ENCODE measurements at places on chromosomes 7 and 10.

GRCh38 chr10:4652111-4653010 lies 173.6 kb upstream of the AKR1E2 start:
- DNase-seq = no peak

- no peak for DNase-seq
Measured at GRCh38 chr10:75281974-75282373, 46.2 kb upstream of the COMTD1 start.

GRCh38 chr7:39125846-39126245 lies 148.1 kb downstream of the POU6F2 start:
- DNase-seq = no peak

DNA sequence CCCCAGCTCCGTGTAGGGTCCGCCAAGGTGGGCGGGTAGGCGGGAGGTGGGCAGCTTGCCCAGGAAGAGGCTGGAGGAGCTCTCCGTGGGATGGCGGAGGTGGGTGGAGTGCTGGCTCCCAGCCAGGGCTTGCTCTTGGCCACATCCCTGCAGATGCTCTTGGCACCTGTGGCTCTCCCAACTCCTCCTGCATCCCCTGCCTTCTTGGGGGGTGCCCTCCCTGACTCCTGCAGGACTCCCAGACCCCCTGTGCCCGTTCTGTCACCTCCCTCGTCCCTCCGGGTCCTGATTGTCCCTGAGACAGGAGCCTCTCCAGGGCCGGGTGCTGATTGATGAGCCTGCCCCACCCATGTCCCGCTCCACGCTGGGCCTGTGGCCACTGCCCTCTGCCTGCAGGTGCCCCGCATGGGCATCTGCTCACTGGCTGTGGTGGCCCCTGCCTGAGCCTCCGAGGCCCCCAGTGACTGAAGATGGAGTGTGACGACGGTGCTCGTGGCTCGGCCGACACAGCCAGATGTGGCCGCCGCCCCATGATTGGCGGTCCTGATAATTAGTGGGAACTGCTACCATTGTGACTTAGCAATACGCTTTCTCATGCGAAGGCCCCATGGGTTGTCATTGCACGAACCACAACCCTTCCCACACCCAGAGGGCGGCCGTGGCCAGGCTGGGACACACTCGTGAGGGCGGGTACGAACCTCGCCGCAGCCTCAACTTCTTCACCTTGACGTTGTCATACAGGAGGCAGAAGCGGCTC lies 23.6 kb downstream of the CFAP46 start:
- DNase-seq = no peak

DNA sequence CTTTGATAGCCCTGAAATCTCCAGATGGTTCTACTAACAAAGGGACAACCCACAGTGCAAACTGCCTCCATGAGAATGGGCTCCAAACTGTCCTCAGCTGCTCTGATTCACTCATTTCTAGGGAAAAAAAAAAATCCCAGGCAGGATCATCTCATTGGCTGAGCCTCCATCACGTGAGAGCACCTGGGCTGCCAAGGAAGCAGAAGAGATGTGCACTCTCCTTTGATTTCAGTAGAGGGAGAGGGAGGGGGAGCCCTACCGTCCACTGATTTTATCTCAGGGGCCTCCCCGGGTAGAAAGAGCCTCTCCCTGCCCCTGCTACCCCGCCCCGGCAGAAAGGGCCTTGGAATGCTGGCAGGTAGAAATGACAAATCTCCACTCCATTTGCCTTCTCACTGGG lies 725.4 kb downstream of the PHTF2 start:
- DNase-seq = no peak

DNA sequence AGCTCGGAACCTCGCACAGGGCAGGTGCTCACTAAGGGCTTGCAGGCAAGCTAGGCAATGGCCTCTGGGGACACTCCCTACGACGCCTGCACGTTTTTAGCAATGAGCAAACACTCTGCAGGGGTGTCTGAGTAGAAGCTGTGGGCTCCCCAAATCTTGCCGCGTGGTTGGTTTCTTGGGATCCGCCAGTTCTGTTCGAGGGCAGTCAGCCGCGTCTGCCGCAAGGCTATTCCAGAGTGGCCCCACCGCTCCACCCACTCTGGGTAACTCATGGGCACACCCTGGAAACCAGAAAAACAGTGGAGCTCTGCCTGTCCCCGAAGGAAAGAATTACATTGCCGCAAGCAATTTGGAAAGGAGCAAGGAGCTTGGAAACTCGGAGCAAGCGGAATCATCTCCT lies 189.3 kb upstream of the LYZL2 start:
- no peak for DNase-seq

GRCh38 chr10:67667035-67667425 lies 29.0 kb downstream of the CTNNA3 start:
- no peak for DNase-seq

- no peak for DNase-seq
Measured at GRCh38 chr10:95605163-95605562, 44.0 kb upstream of the SORBS1 start.

DNA sequence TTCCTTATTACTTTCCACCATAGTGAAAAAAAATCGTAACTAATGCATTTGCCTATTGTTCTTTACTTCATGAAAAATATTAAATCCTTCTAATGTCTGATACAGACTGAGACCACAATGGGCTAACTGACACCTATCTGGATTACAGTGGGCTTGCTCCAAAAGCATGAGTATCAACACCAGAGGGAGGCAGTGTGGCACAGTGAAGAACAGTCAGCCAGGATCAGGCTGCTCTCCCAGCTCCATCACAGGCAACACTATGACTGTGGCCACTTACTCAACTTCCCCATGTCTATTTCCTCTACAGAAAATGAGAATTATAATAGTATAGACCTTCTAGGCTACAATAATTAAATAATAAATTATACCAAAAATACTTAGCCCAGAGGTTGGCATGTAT lies 97.2 kb downstream of the SLC25A13 start:
- no peak for DNase-seq

- DNase-seq = no peak
Measured at GRCh38 chr7:41047789-41048191, 655.1 kb downstream of the INHBA start.

- DNase-seq = no peak
Measured at GRCh38 chr7:148356303-148356702, 234.3 kb upstream of the C7orf33 start.

- DNase-seq = no peak
Measured at GRCh38 chr10:67043041-67043440, 117.2 kb downstream of the LRRTM3 start.

- no peak for DNase-seq
Measured at GRCh38 chr10:122279725-122280141, 8.6 kb downstream of the BTBD16 start.

GRCh38 chr7:116895849-116896248 lies 33.5 kb downstream of the CAPZA2 start:
- DNase-seq = no peak

DNA sequence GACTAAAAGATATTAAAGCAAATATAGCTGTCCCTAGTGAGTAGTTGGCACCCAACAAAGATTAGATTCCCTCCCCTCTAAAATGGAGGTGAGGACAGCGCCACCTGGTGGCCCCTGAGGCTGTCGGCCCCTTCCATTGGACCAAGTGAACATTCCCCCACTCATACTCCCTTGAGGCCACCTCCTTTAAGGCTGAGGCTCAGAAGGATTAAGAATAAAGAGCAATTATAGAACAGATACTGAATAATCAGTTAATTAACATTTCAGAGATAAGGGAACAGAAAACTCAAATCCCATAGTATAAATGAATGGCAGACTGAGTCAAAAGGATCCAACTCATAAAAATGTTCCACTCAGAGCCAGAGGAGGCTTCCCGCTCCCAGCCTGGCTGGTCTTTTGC lies 130.4 kb upstream of the GHITM start:
- no peak for DNase-seq

DNA sequence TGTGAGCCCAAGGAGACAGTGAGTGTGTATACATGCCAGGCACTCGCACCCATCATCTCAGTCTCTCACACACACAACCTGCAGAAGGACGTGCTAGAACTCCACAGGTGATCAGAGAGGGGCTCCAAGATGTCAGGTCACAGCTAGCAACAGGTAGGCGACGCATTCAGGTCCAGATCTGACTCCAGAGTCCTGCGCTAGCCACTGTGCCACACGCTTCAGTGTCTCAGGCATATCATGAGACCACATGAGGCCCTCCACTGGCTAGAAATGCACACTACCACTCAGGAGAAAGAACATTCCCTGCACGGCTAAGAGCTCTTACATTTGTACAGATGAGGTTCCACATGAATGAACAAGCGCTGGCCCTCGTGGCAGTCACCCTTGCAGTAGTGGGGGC lies 11.5 kb downstream of the AKR1B1 start:
- DNase-seq = no peak

DNA sequence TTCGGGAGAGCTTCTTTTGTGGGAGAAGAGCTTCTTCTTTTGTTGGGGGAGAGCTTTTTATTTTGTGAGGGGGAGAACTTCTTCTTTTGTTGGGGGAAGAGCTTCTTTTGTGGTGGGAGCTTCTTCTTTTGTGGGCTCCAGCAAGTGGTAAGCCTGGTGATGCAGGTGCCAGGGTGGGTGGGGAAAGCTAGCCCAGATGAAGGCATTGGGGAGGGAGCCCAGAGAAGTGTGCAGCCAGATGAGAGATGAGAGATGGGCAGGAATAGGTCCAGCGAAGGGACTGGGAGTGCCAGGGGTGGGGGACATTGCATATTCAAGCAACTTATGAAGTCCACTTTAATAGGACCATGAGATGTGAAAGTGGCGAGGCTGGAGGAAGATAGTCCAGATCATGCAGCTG lies 9.7 kb downstream of the ADRA2A start:
- DNase-seq = no peak

- DNase-seq = no peak
Measured at GRCh38 chr7:147510923-147511322, 1079.6 kb upstream of the C7orf33 start.

GRCh38 chr10:11863353-11864109 lies 40.4 kb downstream of the PROSER2 start:
- DNase-seq = peak; percentile 77

DNA sequence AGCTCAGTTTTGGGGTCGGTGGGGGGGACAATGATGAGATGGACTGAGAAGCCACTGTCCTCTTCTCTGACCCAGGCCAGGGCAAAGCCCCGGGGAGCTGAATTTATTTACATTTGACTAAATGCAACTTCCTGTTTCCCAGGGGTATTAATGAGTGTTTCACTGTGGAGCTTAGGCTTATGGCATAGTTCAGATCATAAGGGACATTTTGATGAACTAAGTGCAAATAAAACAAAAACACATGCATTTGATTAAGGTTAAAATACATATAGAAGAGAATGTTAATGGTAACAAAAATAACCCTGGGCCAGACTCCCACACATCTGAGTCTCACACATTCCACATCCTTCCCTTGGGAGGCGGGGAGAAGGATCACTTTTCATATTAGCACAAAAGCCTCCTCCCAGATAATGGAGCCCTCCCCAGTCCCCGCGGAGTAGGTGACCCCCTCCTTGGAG lies 320.6 kb downstream of the FRMD4A start:
- no peak for DNase-seq

All from CD4-positive, alpha-beta memory T cell (primary cell).